ENCODE measurements at places on chromosomes 3 and 15.
A peak's percentile ranks its signal among the peaks of the same experiment; 100 is the strongest.

DNA sequence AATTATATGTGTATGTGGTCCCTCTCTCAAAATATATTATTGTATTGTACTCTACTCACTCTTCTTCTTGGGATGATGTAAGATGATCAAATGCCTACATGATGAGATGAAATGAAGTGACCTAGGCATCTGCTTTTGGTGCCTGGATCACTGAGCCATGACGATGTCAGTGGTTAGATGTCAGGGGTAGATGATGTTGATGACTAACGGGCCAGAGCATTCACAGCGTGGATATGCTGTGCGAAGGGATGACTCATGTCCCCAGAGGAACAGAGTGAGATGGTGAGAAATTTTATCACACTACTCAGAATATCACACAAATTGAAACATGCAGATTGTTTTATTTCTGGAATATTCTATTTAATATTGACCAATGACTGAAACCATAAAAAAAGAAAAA lies 233.9 kb upstream of the CADM2 start:
- DNase-seq = peak; percentile 46

DNA sequence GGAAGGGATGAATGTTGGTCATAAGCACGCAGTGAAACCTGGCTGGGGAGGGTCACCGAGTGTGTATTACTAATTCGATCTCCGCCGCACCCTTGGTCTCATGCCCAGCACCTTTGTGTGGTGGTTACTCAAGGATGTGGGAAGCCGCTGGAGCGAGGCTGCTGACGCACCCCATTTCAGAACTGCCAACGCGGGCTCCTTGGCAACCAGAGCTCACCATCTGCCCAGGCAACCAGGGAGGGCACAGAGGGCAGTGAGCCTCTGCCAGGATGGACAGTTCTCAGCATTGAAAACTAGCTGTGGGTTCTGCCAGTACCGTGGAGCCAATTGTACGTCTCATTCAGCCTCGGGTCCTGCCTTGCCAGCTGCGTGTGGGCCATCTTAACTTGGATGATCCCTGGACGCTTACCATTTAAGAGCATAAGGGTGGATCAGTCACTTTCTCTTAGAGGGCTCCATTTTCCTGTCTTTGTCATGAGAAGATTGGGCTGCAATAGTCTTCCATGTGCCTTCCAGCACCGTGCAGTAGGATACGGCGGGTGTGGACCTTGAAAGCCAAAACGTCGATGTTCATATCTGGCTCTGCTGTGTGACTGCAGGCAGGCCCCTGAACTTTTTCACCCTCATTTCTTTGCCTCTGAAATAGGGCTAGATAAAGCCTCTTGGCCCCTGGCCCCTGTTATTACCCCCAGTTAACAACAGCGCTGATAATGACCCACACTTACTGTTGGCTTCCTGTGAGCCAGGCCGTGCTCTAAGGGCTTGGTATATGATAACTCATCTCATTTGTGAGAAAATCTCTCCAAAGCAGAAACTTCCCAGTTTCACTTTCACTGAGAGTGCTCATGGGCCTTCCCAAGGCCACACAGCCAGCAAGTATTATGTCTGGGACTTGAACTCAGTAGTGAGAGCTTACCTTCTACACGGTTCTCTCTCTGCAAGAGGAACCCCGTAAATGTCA lies 238.8 kb downstream of the OPA1 start:
- peak; percentile 93 for DNase-seq

- no peak for DNase-seq
Measured at GRCh38 chr15:35137190-35137574, 52.1 kb upstream of the NANOGP8 start.

DNA sequence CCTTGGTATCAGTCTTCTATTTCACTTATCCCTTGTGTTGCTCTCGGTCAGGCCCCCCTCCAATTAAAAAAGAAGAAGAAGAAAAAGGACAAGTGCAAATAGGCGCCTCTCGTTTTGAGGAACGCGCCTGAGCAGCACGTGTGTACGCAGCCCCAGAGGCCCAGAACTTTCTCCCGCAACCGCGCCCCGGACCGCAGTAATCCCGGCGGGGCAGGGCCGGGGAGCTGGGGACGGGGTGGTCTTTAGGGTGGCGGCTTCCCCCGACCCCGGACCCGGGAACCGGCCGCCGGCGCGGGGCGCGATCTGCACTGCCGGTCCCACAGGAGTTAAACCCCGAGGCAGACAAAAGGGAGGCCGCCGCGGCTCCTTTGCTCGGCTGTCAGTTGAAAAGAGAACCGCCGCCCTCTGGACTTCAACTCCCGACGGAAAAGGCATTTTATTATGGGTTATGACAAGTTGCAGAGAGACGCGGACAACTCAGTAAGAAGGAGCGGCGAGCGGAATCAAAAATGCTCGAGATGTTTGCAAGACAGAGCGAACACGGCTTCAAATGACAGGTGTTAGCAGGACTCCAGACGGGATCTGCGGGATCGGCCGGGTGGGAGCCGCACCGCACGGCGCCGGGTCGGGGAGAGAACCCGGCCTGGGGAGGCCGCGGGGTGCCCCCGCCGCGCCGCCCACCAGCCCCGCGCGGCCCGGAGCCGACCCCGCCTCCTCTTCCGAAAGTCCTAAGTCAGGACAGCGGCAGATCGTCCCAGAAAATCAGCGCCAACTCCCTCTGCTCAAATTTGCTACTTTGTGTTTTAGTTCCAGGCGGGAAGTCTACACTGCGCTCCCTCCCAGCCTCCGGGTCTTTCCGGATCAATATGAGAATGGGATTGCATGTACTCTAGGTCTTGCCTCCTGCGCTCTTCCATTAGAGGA lies 79.0 kb downstream of the NR2F2 start:
- no peak for DNase-seq

- DNase-seq = no peak
Measured at GRCh38 chr3:127765735-127766134, 56.6 kb downstream of the MGLL start.

DNA sequence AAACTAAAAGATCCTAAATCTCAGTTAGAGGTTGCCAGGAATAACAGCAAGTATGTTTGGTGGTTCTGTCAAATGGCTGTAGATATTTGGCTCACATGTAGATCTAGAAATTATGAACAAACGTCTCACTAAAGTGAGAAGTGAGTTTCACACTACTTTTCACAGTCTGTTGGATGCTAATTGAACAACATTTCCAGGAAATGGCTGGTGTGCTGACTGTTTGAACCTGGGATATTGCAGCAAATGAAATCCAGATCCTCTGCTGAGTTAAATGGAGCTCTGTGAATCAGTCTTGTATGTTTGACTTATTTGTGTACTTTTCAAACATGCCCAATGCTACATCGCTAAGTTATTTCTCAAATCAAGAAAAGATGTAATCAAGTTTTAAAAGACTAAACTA lies 21.3 kb upstream of the RSL24D1 start:
- no peak for DNase-seq

DNA sequence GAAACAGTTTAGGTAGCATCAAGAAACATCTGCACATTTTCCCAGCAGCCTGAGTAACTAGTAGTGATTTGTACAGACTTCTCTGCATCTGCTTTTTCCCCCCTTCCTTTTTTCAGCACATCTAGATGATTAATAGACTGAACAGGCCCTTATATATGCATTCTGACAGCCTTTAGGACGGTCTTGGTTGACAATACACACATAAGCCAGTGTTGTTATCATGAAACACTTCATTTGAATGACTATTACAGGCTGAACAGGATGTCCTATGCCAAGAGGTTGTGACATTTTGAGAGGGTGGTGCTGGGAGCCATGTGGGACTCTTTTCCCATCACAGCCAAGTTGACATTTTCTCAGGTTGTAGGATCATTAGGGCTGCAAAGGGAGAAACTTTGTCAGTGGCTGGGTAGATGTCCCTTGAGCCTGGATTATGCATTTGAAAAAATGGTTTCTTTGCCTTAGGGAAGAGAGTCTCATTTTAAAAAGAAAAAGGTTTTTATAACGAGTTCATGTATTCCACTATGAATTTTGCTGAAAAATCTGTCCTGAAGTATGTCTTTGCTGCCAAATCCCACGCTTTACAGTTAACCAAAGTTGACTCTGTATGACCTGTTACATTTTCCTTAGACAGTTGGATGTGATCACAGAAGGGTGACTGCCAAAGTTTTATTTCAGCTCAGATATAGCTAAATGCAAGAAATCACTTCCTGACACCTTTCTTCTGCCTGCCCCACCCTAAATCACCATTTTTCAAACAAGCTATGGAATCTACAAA lies 73.7 kb downstream of the FILIP1L start:
- DNase-seq = no peak

- DNase-seq = no peak
Measured at GRCh38 chr15:43370310-43370974, 401 bp downstream of the ZSCAN29 start.

- no peak for DNase-seq
Measured at GRCh38 chr15:38367476-38367875, 86.5 kb upstream of the FAM98B start.

- DNase-seq = peak; percentile 63
Measured at GRCh38 chr3:46957092-46957820, 19.3 kb downstream of the CCDC12 start.

DNA sequence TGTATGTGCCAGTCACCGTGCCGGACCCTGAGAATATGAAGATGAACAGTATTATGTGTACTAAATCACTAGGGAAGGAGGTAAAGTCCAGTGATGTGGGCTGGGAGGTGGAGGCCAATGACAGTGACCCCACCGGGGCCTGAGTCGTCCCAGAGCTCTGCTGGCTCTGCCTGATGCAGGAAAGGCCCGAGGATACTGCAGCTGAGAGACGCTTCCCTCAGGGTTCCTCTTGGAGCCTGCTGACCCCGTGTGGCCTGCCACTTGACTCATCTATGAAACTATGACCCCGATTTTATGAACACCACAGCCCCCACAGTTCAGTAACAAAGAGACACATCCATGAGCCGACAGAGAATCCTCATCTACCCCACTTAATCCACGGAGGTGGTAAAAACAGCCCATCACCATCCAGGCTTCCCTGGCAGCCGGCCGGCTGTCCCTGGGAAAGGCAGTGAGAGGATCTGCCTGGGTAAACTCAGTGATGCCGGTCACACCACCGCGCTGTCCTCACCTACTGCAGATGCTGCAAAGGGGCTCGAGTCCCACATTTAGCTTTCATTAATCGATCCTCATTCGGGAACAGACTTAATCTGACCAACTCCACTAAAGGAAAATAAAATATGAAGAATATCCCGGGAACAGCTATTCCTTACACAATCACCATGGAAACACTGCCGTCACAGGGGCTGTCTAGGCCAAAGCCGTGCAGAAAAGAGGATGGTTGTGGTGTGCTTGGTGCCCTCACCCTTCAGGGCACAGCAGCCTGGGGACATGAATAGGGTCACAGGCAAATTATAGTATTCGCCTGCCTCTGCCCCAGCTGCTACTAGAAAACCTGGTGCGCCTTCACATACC lies 82.9 kb downstream of the ARRDC4 start:
- DNase-seq = no peak

- no peak for DNase-seq
Measured at GRCh38 chr3:169992781-169993180, 26.2 kb downstream of the SEC62 start.

GRCh38 chr3:57923101-57923500 lies 85.1 kb upstream of the FLNB start:
- no peak for DNase-seq

DNA sequence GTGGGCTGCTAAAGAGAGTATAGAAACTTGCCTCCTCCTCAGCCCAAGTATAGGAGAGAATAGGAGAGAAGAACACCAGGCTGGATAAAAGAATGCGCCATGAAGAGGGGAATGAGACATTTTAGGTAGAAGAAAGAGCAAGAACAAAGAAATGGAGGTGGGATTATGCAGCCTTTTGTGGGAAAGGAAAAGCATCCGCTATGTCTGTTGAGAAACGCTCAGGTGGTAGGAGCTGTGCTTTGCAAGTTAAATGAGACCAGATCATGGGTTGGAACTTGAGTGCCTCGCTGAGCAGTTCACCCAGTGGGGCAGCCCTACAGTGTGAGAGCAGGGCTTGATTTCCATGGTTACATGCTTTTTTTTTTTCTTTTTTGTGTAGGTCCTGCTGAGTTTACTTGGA lies 11.5 kb upstream of the RTP1 start:
- no peak for DNase-seq

DNA sequence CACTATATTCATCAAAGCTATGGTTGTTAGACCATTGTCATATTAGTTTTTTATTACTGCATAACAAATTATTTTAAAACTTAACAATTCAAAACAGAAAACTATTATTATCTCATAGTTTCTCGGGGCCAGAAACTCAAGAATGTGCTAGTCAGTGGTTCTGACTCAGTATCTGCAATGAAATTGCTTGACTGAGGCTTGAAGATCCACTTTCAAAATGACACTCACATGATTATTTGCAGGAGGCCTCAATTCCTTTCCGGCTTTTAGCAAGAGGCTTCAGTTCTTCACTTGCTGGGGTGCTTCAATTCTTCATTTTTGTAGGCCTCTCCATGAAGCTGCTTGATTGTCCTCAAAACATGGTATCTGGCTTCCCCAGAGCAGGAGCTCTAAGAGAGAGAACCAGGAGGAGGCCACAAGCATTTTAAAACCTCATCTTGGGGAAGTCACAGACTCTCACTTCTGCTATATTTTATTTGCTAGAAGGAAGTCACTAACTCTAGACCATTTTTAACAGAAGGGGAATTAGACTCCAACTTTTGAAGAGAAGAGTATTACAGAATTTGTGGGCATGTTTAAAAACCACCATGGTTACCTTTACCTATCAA lies 383.7 kb downstream of the MFSD1 start:
- peak; percentile 36 for DNase-seq

- DNase-seq = no peak
Measured at GRCh38 chr15:49309889-49310288, 113.2 kb upstream of the FGF7 start.

GRCh38 chr15:101201411-101202174 lies 50.3 kb downstream of the CHSY1 start:
- DNase-seq = peak; percentile 89

DNA sequence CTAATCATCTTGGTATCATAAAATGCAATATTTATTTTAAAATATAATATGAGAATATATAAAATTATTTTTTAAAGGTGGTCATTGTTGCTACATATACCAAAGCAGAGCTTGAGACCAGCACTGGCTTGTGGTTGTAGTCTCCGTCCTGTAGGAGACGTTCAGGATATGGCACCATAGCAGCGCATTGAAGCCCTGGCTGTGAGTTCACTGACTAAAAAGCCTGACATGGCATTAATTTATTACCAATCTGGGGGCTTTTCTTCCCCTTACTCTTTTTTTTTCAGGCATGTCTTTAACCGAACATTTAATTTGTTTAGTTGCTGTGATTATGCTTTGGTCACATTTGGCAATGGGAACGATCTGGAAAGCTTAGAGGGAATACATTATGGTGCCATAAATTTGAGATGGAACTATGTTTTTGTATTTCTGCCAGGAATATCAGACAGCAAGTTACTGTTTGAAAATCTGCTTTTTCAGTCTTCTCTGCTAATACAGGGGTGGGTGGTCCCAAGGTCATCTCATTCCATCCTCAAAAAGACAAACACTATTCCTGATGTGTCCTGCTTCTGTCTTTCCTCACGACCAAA lies 108.5 kb downstream of the ZIC4 start:
- DNase-seq = no peak

All from inflammatory macrophage treated with lipopolysaccharide for 4 hours (primary cell).